Stimulated activated CD4-positive, alpha-beta T cell treated with anti-CD3 and anti-CD28 coated beads, Interleukin-4, amount 100 ng/mL, for 1 hour (primary cell): ENCODE measurements at places on chromosomes 3 and 15.

DNA sequence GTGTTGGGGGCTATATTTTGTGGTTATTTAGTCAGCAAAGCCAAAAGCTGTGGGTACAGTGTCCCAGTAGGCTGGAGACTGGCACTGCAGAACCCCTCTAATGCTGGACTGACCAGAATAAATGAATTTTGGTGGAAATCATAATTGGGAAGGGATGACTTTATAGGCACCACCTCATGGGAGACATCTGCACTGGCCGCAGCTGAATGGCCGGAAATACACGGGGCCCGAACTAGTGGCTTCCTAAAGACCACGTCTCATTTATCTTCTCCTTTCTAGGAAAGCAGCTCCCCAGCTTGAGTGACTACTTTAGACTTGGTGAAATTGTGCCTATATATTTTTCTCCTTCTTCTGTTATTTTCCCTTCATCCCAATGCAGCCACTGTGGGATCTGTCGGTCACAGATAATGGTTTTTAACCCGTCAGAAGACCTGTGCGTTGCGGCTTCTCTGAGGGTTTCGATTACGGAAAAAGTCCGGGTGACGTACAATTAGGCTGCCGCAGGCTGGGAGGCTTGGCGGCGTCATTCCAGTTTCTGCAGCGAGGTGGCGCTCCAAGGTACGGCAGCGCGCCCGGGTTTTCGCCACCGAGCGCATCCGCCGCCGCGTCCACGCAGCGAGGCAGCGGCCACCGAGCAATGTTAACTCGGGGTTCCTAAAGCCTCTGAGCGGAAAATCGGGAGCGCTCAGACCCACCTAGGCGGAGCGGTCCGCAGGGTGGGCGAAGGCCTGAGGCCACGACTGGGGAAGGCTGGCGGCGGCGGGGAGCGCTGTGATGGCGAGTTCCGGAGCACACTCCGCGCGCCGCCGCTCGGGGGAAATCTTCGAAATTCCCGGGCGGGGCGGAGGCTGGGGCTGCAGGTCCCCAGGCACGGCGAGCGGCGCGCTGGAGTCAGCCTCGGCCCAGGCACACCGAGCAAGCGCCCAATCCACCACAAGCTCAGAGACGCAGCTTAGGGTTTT lies 26.3 kb downstream of the NR2F2 start:
- DNase-seq, result peak; percentile 71

GRCh38 chr3:138995706-138996105 lies 10.4 kb downstream of the PRR23A start:
- no peak for DNase-seq

DNA sequence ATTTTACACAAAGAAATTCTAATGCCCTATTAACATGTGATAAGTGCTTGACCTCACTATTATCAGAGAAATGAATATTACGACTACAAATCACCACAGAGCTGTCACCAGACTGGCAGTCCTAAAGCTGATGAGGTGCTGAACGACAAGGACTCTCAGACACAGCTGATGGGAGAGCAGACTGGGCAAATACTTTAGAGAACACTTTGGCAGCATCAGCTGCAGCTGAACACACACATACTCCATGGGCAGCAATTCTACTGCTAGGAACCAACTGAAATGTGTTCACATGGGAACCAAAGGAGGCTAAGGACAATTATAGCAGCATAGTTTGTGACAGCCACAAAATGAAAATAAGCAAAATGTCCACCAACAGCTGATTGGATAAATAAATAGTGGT lies 45.5 kb downstream of the SUSD5 start:
- no peak for DNase-seq

DNA sequence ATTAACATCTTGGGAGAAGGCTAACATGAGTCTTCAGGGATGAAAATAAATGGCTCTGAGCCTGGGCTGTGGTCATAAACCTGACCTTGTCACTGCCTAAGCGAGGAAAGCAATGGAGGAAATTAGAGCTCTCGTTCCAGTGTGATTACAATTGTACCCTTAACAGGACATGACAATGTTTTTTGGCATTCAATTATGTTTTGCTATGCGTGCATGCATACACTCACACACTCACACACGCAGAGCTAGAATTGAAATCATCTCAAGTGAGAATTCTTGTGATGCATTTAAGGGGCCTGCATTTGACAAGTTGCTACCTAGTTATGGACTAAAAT lies 24.1 kb downstream of the ZNF80 start:
- DNase-seq, result no peak

GRCh38 chr3:197540961-197541377 lies 14.8 kb downstream of the BDH1 start:
- DNase-seq, result no peak

GRCh38 chr3:108661699-108662098 lies 72.2 kb downstream of the DZIP3 start:
- no peak for DNase-seq

DNA sequence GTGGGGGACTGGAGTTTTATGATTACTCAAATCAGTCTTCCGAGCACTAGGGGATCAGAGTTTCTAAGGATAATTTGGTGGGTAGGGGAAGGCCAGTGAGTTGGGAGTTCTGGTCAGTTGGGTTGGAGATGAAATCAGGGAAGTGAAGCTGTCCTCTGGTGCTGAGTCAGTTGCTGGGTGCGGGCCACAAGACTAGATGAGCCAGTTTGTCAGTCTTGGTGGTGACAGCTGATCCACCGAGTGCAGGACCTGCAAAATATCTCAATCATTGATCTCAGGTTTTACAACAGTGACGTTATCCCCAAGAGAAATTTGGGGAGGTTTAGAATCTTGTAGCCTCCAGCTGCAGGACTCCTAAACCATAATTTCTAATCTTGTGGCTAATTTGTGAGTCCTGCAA lies 249.4 kb downstream of the FAM43A start:
- no peak for DNase-seq

GRCh38 chr15:34613997-34614396 lies 30.5 kb upstream of the GOLGA8B start:
- DNase-seq, result no peak

GRCh38 chr15:43516801-43517353 lies 531 bp upstream of the MAP1A start:
- no peak for DNase-seq

GRCh38 chr15:39884351-39884750 lies 35.7 kb downstream of the GPR176 start:
- DNase-seq, result no peak

GRCh38 chr15:40828447-40829036 lies at the start of gene PPP1R14D:
Gene PPP1R14D (minus strand): TSS chr15:40828708. CDS start chr15:40828641, 67 bp downstream.
- no peak for DNase-seq

GRCh38 chr3:47661121-47661752 lies 82.6 kb upstream of the CSPG5 start:
- no peak for DNase-seq

GRCh38 chr3:136909187-136909586 lies 47.2 kb downstream of the NCK1 start:
- no peak for DNase-seq

GRCh38 chr3:70989174-70989573 lies 594.4 kb downstream of the FOXP1 start:
- no peak for DNase-seq

DNA sequence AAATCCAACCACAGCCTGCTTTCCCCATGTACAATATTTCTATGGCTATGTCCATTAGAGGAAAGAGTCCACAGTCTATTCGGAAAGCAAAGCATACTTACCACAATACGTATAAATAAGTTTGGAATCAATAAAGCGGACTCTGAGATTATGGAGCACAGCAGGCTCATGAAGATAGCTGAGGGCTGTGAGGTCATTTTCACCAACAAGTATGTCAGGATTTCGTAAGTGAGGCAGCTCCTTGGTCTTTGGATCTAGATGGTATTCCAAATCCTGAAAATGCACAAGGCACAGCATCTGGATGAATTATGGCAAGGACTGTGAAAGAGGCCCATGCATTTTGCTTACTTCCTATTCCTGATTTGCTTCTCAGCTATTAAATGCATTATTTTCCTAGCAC lies 100.4 kb downstream of the MYO5A start:
- DNase-seq, result no peak
